ENCODE measurements at places on chromosomes 12 and 14.

DNA sequence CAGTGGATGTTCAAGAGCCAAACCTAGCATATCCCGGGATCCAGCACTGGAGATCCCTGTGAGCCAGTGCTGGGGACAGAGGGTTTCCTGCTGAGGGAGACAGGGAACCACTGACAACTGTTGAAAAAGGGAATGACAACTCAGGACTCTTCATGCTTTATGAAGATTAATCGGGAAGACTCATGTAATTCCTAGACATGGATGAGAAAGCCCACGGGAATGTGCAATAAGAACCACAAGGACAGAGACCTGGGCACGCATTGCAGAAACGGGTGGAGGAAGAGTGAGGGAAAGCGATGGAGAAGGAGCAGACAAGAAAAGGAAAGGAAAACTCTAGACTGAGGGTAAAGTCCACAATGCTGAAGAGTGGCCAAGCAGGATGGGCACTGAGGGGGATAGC lies 296.0 kb downstream of the PCNX1 start:
- no peak for DNase-seq

DNA sequence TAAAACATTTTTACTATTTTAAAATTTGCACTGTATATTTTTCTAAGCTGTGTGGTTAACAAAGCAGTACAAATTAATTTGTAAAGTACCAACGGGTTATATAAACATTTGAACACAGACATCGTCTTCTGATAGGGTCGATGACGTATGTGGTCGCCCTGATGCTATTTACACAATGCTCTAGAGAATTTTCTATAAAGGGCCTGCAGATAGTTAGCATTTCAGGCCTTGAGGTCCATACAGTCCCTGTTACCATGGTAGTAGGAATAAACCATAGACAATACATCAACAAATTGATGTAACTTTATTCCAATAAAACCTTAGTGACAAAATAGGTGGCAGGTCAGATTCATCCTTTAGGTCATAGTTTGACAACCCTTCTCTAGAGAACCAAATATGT lies 25.7 kb upstream of the PDZRN4 start:
- DNase-seq = no peak

GRCh38 chr14:102629808-102630350 lies 37.4 kb downstream of the RCOR1 start:
- DNase-seq = no peak

DNA sequence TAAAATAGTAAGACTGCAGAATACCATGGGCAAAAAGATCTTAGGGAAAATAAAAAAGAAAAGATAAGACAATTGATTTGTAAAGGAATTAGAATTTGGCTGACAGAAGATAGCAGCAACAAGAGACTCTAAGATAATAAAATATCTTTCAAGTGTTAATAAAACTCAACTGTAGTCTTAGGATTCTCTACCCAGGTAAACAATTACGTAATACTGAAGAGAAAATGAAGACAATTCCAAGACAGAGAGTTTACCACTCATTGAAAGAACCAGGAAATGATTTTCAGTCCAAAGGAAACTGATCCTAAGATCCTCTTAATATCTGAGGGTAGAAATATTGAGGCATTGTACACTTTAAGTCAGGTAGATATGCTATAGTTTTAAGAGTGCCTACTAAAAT lies 321.1 kb downstream of the CEP128 start:
- DNase-seq = no peak

GRCh38 chr12:132765361-132765760 lies 3.7 kb upstream of the ANKLE2 start:
- no peak for DNase-seq

GRCh38 chr12:127558361-127558760 lies 708.6 kb upstream of the TMEM132C start:
- DNase-seq = no peak

DNA sequence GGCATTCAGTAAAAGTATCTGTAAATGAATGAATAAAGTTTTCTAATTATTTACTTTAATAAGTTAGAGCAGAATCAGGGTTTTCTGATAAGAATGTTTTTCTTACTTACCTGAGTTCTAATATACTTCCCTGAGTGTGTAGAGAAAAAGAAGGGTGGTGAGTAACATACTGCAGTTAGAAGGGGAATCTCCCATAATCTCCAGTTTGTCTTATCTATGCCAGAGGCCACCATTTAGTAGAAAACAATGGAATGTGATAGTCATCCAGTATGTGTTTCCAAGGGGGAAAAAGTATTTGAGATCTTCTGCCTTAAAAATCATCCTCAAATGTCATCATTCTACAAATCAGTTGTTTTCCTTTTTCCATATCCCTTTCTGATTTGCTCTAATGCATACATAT lies 56.5 kb upstream of the PAWR start:
- DNase-seq = no peak

GRCh38 chr12:51898506-51898905 lies 8.8 kb upstream of the ACVRL1 start:
- no peak for DNase-seq

Data from upper lobe of right lung (tissue), 1 donor.